ENCODE measurements at places on chromosomes 6 and 20.

- DNase-seq = no peak
These were observed 92.9 kb downstream of the TFAP2C start for GRCh38 chr20:56722042-56722441.

DNA sequence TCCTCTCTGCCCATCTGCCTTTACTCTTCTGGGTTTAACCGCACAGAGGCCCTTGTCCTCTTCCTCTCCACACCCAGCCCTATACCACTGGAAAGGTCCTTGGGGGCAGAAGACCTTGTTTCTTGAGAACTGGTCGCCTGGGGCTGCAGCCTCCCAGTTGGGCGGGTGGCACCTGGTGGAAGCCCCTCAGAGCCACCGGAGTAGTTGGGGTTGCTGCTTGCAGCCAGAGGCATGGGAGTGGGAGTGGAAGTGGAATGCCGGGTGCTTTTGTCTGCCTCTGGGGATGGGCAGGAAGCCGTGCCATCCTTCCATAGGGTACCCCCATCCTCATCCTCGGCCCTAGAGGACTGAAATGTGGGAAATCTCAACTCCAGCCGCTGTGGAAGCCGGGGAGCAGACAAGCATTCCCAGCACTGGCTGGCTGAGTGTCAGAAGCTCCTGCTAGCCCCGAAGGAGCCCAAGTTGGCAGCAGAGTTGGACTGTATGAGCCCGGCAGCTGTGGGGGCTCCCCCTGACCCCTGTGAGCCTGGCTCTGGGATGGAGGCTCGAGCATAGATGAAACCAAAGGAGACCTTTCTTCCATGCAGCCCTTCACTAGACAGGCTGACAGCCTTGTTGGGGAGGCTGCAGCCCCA is 1.2 kb downstream of the VSTM2L start:
- DNase-seq = no peak

DNA sequence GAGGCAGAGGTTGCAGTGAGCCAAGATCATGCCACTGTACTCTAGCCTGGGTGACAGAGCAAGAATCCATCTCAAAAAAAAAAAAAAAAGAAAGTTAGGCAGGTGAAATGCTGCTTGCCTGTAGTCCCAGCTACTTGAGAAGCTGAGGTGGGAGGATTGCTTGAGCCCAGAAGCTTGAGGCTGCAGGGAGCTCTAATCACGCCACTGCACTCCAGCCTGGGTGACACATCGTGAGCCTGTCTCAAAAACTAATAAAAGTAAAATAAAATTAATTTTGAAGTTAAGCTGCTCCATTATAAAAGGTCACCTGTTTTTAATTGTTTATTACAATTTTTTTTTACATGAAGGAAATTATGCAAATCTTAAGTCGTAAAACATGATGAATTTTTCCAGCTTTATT is 23.2 kb upstream of the SAMHD1 start:
- DNase-seq = no peak

- DNase-seq = no peak
These were observed 146.8 kb downstream of the TFAP2A start for GRCh38 chr6:10268111-10268510.

DNA sequence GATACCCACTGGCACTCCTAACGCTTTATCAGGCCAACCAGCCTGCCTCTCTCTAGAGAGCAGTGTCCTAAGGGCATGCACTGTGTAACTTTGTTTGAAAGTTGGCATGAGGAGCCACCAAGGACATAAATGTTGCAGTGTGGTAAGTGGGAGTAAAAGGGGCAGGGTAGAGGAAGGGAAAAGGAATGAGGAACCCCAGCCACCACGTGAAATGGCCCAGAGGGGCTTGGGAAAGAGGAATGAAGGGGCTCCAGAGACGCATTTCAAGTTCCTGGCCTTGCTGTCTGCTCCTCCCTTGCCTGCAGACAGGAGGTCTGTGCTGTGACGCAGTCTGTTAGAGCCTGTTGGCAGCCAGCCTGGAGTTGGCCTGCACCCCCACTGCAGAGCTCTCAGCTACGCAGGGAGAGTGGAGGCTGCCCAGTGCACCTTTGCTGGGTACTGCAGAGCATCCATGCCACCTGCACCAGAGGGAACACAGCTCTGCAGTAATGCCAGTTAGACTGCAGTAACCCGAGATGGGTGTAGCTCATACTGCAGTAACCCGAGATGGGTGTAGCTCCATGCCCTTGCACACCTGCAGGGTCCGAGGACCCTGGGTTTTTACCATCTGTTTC is 86.8 kb upstream of the SNAP25 start:
- no peak for DNase-seq

DNA sequence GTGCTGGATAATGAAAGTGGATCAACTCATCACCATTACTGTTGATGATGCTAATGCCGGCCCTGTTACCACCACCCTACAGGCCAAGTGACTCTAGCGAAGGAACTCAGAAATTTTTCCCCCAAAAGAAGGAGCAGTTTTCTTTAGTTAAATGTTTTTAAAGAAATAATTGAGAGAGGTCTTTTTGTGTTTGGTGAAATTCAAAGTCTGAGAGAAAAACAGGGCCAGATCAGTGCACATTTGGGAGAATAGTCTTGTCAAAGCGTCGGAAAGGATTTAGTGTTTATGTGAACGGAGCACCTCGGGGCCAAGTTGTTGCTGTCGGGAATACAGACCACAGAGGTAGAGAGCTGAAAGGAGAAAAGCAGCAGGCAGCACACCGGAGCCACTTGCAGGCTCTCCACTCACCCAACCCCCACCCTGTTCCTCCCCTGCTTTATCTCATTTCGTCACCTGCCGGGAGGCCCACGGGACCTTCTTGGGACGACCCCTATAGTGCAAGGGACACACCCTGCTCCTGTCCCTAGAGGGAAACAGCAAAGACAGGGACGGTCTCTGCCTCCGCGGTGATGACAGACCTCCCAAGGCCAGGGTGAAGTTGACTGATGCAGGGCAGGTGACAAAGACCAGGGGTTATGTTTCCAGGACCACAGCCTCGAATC is 6.8 kb downstream of the TFAP2B start:
- no peak for DNase-seq

DNA sequence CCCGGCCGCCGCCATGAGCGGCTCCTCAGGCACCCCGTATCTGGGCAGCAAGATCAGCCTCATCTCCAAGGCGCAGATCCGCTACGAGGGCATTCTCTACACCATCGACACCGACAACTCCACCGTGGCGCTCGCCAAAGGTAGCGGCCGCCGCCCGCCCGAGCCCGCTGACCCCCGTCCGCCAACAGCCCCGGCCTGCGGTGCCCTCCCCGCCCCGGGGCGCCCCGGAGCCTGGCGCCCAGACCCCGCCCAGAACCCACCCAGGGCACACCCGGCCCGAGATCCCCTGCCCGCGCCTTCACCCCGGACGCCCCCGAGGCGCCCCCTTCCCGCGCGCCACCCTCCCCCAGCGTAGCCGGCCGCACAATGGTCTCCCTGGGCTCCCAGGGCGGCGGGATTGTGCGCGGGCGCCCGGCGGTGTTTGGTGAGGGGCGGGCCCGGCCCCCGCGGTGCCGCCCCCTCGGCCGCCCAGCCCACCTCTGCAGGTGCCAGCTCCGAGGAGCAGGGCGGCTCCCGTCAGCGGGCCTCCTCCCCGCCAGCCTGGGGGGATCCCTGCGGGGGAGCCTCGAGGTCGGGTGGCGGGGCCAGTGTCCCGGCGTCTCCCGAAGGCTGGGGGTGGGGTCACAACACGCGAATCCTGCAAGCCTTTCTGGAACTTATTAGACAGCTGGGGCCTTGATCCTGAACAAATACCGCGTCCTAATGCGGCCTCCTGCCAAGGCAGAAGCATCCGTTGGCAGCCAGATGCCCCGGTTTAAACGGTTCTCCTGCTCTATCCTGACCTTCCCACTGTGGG is 577 bp downstream of the LSM14B start:
- DNase-seq = no peak

DNA sequence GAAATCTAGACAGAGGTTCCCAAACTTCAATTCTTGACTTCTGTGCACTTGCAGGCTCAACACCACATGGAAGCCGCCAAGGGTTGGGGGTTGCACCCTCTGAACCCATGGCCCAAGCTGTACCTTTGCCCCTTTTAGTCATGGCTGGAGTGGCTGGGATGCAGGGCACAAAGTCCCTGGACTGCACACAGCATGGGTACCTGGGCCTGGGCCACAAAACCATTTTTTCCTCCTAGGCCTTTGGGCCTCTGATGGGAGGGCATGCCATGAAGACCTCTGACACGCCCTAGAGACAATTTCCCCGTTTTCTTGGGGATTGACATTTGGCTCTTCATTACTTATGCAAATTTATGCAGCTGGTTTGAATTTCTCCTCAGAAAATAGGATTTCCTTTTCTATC is 342.0 kb downstream of the TPBG start:
- DNase-seq = no peak

DNA sequence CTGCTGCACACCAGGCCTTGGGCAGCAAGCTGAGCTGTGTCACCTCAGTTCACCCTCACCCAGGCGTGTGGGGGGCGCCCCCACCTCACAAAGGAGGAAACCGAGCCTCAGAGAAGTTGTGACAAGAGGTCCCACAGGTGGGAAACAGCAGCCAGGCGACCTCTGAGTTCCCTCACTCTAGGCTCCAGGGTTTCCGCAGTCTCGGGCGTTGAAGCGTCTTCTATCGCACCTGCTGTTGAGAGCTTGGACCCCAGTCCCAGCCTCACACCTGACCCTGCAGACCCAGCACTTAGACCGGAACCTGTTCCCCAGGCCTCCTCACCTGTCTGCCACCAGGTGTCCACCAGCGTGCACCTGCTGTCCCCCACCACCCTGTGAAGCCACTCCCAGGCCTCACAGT is 22.3 kb upstream of the APMAP start:
- DNase-seq = no peak

GRCh38 chr6:167046861-167047495 is 47.8 kb downstream of the CEP43 start:
- DNase-seq = no peak

DNA sequence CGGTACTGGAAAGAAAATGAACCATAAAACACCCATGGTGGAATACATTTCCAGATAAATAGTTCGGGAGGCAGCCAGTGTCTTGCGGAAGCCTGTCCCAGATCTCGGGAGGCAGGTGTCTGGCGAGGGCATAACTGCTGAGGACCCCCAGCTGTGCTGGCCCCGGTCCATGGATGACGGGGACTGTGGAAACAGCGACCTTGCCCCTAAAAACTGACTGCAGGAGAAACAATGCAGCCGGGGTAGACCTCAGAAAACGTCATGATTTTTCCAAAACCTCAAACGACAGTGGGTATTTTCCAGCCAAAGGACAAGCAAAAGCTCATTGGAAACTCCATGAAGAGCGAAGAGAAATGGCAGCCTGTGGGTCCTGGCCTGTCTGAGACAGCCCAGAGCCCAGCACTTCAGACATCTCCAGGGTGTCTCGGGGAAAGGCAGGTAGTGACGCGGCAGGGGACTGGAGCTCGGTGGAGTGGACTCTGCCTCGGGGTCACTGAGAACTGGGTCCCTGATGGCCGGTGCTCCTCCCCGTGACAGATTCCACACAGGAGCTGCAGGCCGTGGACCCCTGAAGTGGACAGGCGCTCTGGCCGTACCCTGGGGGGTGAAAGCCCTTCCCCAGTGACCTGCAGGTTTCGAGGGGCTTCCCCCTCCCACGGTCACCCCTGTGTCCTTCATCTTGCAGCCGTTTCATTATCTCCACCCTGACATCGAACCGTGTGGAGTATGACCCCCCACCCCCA is 188.6 kb downstream of the SYNDIG1 start:
- DNase-seq = no peak

DNA sequence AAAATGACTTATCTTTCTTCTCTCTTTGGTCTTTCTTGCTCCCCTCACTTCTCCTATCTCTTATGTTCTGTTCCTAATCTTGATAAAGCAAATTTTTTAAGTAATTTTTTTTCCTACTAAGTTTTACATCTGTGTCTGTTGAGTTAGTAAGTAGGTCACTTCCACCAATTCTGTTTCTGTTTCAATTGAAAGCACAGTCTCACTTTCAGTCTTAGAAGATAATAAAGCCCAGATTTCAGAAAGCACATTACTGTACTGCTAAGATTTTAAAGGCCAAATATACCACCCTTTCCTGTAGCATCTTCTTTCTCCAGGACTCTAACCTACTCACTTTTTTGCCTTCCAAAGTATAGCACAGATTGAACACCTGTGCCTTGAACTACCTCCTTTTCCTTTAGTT is 866.1 kb upstream of the ADGRB3 start:
- no peak for DNase-seq

GRCh38 chr20:2690718-2691117 is 1.9 kb upstream of the EBF4 start:
- DNase-seq = no peak

DNA sequence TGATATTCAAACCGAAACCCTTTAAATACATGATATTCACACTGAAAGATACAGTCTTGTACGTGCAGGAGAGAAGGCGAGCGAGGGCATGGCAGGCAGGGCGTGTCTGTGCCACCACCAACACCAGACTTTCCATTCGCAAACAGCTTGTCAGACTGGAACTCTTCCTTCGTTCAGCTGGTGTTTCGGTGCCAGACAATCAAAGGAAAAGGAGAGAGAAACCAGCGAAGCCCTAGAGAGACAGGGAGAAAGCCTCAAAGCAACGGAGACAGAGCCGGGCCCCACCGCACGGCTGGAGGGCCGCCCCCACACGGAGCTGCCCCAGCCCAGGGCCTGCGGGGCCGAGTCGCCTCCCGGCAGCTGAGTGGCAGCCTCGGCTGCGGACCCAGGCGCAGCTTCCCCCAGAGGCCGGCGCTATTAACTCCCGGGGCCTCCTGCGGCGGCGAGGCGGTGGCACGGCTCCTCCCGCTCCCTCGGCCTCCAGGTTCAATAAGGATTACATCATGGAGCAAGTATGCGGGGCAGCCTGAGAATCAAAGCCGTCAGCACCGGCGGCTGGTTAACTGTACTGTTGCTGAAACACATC is 32.1 kb upstream of the NR2E1 start:
- no peak for DNase-seq

DNA sequence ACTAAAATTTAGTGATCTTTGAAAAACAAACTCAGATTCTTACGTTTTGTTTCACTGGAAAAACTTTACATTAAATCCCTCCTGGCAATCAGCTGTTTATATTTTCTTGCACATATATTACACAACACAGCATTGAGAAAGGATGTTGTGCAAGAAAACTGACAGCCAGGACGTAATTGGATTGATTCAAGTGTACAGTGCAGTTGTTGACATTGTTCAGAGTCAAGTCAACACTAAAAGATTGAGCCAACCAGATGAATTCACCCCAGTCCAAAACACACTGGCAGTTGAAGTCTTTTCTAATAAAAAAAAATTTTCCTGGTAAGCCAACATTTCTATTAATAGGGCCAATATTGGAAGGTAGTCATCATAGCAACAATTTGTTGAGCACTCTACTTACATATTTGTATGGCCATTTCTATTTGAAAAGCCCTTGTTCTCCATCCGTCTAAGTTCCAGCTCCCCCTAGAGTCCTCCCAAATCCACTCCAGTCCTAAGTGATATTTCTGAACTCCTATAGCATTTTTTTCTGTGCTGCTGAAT is 20.9 kb upstream of the VNN1 start:
- DNase-seq = no peak

DNA sequence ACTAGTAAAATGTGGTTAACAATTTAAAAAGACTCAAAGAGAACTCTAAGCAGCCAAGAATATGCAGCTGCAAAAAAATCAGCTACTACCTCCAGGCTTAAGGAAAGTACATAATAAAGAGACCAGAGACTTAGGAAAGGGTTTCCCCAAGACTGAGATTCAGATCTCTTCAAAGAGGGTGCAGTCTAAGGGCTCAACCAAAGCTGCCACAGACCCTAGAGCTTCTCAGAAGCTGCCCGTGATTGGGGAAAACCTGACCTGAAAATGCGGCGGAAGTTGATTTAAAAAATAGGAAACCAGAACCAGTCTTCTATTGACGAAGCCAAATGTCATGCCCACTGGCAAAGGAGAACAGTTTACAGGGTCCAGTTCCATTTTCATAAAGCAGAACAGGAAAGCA is 516.8 kb upstream of the MARCKS start:
- DNase-seq = no peak
